ENCODE measurements at places on chromosomes 4 and X. TPM values are rescaled to one million over a fixed set of nuclear protein-coding genes. Genes with fewer than 3 reads are reported as not detected.

GRCh38 chr4:127775843-127776242, 6.3 kb upstream of the HSPA4L start:
- no peak for DNase-seq
- H3K36me3 ChIP-seq, result no peaks in the 10 kb centered on the region
- no peaks in the 10 kb centered on the region for H3K4me1 ChIP-seq
- no peak overlapping the region for H3K4me3 ChIP-seq
- peaks cover 3% of the 10 kb centered on the region for H3K27me3 ChIP-seq

PABPC4L gene
- 4.3 TPM for total RNA-seq

OTUD6A gene
- not detected for total RNA-seq

DNA sequence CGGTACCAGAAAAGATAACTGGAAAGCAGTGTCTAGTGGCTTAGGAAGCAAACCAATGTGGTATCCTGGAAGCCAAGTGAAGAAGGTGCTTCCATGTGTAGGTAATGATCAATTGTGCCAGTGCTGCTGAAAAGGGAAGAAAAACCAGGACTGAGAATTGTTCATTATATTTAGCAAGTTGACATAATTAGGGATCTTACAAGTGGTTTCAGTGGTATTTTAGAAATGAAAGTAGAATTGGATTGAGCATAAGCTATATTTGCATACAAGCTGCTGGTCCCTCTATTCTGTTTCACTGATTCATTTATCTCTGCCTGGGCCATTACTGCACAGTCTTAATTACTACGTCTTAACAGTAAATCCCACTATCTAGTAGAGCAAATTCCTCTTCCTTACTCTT, 32.3 kb downstream of the PRDM8 start:
- H3K36me3 ChIP-seq, result no peaks in the 10 kb centered on the region
- no peak for DNase-seq
- peaks cover 3% of the 10 kb centered on the region for H3K27me3 ChIP-seq
- H3K4me3 ChIP-seq, result no peak overlapping the region
- no peak overlapping the region for H3K27ac ChIP-seq
- peaks cover 3% of the 10 kb centered on the region for H3K4me1 ChIP-seq

GRCh38 chr4:168390041-168390440, 71.5 kb upstream of the DDX60 start:
- H3K4me3 ChIP-seq, result no peak overlapping the region
- DNase-seq, result no peak
- H3K27ac ChIP-seq, result no peak overlapping the region
- no peaks in the 10 kb centered on the region for H3K4me1 ChIP-seq
- H3K36me3 ChIP-seq, result peaks cover 5% of the 10 kb centered on the region

DNA sequence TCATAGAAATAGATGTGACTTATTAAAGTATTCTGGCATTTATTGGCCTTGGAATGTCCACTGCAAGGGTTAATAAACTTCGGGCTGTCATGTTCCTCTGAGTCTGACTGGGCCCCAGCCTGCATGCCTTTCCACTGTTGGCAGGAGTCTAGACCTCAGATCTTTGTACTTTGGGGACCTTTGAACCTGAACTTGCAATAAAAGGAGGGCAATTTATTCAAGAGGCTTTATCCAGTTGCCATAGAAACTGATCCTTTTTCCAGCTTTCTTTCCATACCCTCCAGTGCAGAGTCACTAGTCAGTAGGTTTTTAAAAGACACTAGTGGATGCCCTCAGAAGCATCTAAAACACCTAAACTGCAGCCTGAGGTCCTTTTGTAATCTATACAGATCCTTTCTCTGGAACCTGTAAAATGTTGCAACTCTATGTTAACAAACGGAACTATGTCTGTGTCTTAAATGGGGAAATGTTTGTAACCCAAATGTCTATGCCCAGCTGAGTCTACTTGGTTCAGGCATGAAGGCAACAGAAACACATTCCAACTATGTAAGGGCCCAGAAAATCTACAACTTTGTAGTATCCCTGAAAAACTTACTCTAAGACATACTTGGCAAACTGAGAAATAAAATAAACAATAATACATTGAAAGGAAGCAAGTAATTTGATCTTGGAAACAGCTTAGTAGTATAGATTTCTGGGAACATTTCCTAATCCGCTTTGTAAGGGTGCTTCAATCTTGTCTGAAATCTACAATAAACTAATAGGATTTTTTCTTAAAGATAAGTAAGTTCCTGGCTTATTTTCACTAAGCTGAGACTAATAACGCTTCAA, 41.5 kb downstream of the SOWAHB start:
- peak overlapping the region; percentile 83 for H3K27ac ChIP-seq
- no peaks in the 10 kb centered on the region for H3K36me3 ChIP-seq
- no peak for DNase-seq
- H3K4me3 ChIP-seq, result no peak overlapping the region

DNA sequence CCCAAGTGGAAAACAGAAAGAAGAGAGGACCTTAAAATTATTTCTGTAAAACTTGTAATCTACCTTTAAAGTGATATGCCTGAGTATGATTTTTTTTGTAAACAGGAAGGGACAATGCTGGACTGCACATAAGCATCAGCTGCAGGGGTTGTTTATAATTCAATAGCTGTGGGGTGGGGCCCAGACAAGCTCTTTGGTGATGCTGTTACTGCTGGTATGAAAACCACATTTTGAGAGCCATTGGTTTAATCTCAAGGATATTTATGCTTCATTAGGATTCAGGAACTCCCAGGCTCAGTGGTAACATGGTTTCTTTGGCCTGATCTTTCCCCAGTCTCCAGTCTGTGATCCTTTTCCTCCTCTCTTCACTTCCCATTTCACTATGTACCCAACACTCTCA, 34.3 kb upstream of the GRPR start:
- no peaks in the 10 kb centered on the region for H3K4me1 ChIP-seq
- H3K27ac ChIP-seq, result no peak overlapping the region
- peaks cover 18% of the 10 kb centered on the region for H3K27me3 ChIP-seq
- DNase-seq, result no peak
- no peaks in the 10 kb centered on the region for H3K36me3 ChIP-seq
- no peak overlapping the region for H3K4me3 ChIP-seq

DNA sequence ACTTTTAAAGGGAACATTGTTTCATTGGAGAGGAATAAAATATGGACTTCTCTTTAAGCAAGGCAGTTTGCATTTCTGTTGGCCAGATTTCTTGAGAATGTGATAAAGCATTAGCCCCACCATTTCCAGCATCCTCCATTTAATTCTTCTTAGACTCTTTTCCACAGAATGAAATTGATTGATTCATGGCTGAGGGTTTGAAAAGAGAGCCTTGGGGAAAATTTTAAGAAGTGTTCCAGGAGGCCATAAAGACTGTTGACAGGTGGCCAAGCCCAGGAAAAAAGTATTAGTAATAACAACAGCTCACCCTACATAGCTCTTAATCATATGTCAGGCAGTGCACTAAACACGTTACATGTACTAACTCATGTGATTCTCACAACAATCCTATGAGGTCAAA, 53.4 kb downstream of the SHROOM3 start:
- peaks cover 12% of the 10 kb centered on the region for H3K4me1 ChIP-seq
- H3K27ac ChIP-seq, result no peak overlapping the region
- no peak for DNase-seq
- no peaks in the 10 kb centered on the region for H3K27me3 ChIP-seq
- H3K36me3 ChIP-seq, result no peaks in the 10 kb centered on the region
- no peak overlapping the region for H3K4me3 ChIP-seq

GRCh38 chr4:63619771-63620170, 789.5 kb downstream of the TECRL start:
- H3K27ac ChIP-seq, result no peak overlapping the region
- DNase-seq, result no peak
- no peaks in the 10 kb centered on the region for H3K36me3 ChIP-seq
- H3K4me3 ChIP-seq, result no peak overlapping the region
- no peaks in the 10 kb centered on the region for H3K4me1 ChIP-seq

DNA sequence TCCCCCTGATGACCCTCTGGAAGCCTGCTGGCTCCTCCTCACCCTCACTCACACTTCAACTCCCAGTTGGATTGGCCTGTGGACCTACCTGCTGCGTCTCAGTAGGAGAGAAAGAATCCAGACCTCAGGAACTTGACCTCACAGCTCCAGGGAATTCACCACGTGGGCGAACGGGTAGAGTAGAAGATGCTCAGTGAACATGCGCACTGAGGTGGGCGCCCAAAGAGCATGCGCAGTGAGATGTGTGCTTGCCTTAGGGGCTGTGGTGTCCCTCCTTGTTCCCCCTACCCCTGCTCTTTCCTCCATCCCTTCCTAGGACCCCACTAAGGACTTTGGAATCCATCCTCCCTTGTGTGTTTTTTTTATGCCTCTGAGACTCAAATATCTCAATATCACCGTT, 12.9 kb downstream of the FOXR2 start:
- no peaks in the 10 kb centered on the region for H3K36me3 ChIP-seq
- no peak for DNase-seq
- H3K27me3 ChIP-seq, result no peaks in the 10 kb centered on the region
- no peaks in the 10 kb centered on the region for H3K4me1 ChIP-seq

GRCh38 chr4:74206088-74206825, 48.3 kb downstream of the MTHFD2L start:
- H3K27ac ChIP-seq, result peak overlapping the region; percentile 96
- H3K27me3 ChIP-seq, result no peaks in the 10 kb centered on the region
- H3K4me3 ChIP-seq, result peak overlapping the region; percentile 23
- peaks cover 50% of the 10 kb centered on the region for H3K4me1 ChIP-seq

DNA sequence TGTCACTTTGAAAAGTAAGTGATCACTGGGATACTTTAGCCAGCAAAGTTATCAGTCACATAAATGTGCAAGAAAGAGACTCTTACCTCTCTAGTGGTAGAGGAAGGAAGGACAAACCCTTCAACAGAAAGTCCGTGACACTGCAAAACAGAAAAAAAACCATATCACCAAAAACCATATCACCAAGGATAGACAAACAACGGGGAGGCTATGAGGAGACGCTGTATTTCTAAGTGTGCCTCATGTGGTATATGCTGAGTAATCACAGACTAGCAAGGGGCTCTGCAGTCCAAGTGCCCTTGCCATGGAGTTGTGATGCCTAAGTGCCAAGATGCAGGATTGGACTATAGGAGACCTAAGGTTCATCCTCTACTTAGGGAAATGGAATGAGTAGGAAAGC, 11.5 kb upstream of the HDAC8 start:
- no peak overlapping the region for H3K4me3 ChIP-seq
- H3K27me3 ChIP-seq, result no peaks in the 10 kb centered on the region
- H3K36me3 ChIP-seq, result peaks cover 6% of the 10 kb centered on the region
- H3K27ac ChIP-seq, result no peak overlapping the region

SYN1 gene
- 3.7 TPM for total RNA-seq

DNA sequence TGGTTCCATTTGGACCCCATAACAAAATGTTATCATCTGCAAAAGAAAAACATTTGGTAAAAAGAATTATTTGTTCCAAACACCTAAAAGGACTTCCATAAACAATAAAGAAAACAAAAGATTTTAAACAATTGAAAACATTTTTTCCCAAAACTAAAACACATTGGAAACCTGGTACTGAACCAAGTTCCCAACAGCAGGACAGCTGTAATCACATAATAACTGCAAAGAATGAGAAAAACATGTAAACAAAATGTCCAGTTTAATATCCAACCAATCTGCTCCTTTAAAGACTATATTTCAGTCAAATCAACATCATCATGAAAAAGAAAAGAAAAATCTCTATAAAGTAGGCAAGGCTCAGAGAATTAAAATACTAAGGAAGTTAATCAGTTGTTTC, 36.3 kb downstream of the PRDM5 start:
- no peak for DNase-seq
- H3K4me3 ChIP-seq, result no peak overlapping the region
- H3K27me3 ChIP-seq, result no peaks in the 10 kb centered on the region
- H3K4me1 ChIP-seq, result peaks cover 5% of the 10 kb centered on the region

DNA sequence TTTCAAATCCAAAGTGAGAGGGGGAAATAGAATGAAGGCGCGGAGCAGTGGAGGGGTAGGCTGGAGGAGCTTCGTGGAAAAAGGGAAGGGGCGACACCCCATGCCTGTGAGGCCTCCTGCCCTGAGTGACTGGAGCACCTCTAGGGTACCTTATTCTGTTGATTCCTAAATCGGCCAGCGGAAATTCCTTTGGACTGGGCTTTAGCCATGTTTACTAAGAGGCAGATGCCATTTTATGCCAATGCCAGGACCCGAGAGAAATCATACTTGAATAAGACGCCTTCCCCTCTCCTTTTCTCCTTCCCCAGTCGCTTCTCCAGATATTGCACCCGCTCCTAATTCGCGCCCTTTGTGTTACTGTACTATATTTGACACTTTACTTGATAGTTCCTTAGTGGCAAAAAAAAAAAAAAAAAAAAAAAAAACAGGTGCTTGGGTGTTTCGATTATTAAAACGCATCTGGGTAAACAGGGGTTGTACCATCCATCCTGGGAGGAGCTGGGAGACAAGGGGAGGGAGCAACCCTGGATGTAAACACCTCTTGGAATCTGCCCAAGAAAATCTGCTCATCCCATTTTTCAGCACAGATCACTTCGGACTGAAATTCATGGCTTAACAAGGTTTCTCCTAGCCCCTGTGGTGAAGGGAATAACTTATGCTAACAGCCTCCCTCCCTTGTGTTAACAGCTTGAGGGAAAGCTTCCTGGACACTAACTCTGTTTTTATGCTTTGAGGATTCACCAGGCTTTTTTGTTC, 1.5 kb downstream of the BMP3 start:
- H3K27ac ChIP-seq, result no peak overlapping the region
- DNase-seq, result no peak
- H3K4me3 ChIP-seq, result peak overlapping the region; percentile 45
- peaks cover 16% of the 10 kb centered on the region for H3K4me1 ChIP-seq

DNA sequence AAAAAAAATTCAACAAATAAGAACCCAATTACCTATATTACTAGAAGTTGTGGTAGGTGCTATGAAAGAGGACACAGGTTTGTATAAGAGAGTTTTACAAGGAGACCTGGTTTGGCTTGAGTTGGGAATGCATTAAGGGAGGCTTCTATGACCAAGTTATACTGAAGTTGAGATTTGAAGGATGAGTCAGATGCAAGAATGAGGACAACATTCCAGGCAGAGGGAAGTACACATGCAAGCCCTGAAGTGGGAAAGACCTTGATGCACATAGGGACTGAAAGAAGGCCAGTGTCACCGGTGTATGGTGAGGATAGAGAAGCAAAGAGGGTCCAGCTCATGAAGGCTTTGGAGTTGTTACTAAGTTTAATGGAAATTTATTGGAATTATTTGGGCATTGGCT, 52.2 kb downstream of the ANK2 start:
- H3K27me3 ChIP-seq, result no peaks in the 10 kb centered on the region
- peaks cover 15% of the 10 kb centered on the region for H3K4me1 ChIP-seq
- H3K27ac ChIP-seq, result no peak overlapping the region
- H3K4me3 ChIP-seq, result no peak overlapping the region

KCNIP4 gene
- total RNA-seq, result not detected

DNA sequence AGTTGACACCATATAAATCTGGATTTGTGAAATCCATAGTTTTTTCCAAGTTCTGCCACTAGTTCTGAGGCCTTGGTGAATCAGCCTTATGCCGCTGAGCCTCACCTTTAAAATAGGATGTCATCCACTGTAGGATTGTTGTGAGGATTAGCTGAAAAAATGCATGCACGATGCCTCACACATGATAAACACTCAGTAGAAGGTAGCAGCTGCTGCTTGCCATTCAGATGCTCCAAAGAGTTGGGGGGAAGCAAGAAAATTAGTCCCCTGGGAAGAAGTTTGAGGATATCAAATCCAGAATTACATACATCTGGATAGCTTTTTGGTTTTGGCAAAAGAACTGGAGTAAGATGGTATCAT, 7.4 kb downstream of the MMAA start:
- peaks cover 6% of the 10 kb centered on the region for H3K36me3 ChIP-seq
- DNase-seq, result no peak
- no peaks in the 10 kb centered on the region for H3K27me3 ChIP-seq
- peaks cover 6% of the 10 kb centered on the region for H3K4me1 ChIP-seq
- H3K27ac ChIP-seq, result no peak overlapping the region

GRCh38 chr4:16293210-16293838, 67.1 kb upstream of the TAPT1 start:
- H3K36me3 ChIP-seq, result peaks cover 3% of the 10 kb centered on the region
- DNase-seq, result no peak
- no peak overlapping the region for H3K4me3 ChIP-seq
- H3K27me3 ChIP-seq, result no peaks in the 10 kb centered on the region

GRCh38 chr4:48698029-48698971, 81.8 kb downstream of the FRYL start:
- no peaks in the 10 kb centered on the region for H3K36me3 ChIP-seq
- H3K4me3 ChIP-seq, result no peak overlapping the region
- H3K27me3 ChIP-seq, result no peaks in the 10 kb centered on the region
